WTC11 (cell line): ENCODE measurements at places on chromosomes 16 and 17.

GRCh38 chr16:87762620-87763019, 3.2 kb downstream of the KLHDC4 start:
- DNase-seq = no peak

GRCh38 chr17:63838631-63839171, 3.8 kb downstream of the SMARCD2 start:
- DNase-seq = peak; percentile 33

GRCh38 chr17:4142107-4142900, 526 bp downstream of the ZZEF1 start:
- peak; percentile 37 for DNase-seq

- DNase-seq = no peak
Observed at GRCh38 chr16:57609541-57610401, 18.7 kb upstream of the ADGRG1 start.

DNA sequence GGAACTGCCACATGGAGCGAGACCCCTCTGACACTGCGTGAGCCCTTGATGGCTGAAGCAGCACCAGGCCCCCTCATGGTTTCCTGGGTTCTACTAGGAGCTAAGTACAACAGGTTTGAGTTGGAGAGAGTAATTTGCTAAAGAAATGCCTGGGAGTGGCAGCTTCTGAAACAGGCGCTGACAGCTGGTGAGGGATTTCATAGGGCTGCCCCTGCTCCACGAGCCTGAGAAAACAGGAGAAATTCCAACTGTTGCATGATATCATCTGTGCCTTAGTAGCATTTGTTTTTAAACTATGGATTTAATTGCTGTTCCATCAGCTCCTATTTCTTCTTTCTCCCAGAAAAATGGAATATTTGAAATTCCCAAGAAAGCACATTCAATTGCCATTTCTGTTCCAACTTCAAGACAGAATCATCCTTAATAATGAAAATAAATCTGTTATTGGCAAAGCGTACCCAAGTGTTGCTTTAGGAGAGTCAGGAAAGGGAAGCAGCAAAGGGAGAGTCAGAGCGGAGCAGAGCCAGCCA, 78.8 kb upstream of the ANKFN1 start:
- no peak for DNase-seq

DNA sequence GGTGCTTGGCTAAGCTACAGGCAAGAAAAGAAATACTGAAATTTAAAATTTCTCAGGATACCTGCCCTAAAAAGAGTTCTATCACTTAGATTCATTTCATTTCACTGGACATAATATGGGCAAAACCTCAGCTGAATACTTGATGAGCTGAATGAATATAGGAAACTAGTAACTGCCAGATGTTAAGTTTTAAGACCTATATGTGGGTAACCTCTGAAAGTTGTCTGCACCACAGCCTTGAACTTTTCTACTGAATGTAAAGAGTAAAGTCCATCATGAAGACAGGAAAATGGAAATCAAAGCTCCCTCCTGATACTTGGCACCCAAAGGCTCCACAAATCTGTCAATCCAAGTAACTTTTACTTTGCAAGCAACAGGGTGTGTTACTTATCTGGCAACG, 50.8 kb downstream of the HIC1 start:
- no peak for DNase-seq

DNA sequence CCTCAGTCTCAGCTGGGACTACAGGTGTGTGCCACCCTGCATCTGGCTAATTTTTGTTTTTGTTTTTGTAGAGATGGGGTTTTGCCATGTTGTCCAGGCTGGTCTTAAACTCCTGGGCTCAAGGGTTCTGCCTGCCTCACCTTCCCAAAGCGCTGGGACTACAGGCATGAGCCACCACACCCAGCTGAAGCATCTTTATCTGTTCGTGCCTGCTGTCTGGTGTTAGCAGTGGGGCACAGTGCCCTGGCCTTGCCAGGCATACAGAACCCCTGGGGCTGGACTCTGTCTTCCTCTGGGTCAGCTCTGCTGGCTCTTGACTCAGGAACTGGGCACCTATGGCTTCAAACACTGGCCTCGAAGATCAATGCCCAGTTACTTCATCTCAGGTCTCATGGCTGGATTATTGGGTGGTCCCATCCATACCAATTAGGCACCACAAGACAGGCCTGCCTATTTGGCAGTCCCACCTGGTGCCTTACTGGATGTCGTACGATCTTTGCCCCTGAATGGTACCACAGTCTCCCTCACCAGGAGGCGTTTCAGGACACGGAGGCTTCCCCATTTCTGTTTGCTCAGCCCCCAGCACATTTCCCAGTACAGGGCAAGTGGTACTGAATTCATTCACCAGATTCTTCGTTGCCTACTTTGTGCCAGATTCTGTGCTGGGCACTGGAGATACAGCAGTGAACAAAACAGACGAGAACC, 99.3 kb downstream of the RAB11FIP4 start:
- no peak for DNase-seq

- no peak for DNase-seq
Observed at GRCh38 chr16:58124601-58124915, 4.6 kb downstream of the CFAP20 start.

DNA sequence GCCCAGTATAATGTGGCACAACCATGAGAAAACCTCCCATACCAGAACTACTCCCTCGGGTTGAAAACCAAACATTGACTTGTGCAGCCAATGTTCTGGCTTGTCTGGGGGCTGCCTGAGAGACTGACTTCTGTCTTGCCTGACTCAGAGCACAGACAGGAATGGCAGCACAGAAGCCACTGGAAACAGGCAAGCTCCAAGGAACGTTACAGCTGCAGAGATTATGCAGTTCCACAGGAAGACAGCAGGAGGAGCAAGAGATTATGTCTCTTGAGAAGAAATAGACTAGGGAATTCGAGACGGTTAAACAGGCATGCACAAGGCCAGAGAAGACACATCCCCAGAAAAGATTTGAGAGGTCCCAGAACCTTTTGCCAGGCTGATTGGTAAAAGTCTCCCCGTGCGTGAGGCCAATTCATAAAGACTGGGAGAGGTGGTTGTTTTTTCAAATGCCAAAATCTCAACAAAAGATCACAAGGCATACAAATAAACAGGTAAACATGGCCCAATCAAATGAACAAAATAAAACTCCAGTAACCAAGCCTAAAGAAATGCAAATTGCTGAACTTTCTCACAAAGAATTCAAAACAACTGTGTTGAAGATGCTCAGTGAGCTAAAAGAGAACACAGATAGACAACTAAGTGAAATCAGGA, 90.6 kb upstream of the CDH5 start:
- DNase-seq = peak; percentile 69

- DNase-seq = no peak
Observed at GRCh38 chr16:73069581-73070262, 21.8 kb upstream of the ZFHX3 start.

GRCh38 chr17:72614871-72615626, 477.4 kb downstream of the SLC39A11 start:
- peak; percentile 29 for DNase-seq

DNA sequence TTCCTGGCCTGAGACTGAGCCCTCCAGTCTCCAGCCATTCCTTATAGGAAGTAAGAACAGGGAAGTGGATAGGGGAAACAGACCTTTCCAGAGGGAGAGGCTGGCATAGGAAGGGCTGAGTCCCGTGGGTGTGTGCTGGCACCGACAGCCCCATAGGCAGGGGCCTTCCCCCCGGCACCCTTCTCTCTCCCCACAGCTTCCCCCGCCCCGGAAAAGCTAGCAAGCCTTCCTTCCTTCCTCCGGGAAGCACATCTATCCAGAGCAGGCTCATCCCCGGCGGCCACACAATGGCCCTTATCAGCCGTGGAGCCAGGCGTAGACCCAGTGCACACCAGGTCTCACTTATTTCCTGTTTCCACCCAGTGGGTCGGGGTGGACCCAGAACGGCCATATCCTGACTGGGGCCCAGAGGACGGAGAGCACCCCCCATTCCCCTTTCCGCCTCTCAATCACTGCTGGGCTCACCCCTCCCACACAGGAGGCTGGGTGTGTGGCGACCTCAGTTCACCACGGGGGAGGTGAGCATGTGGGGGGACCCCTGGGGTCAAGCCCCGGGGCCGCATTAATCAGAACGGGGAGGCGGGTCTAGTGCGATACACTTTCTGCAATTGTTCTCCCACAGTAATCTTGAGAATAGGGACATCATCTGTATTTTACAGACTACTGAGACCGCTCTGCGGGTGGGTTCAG, 950 bp upstream of the MYO1C start:
- no peak for DNase-seq

GRCh38 chr16:84504420-84505248, at the start of gene MEAK7:
MEAK7 (minus strand) TSS chr16:84504659; CDS start chr16:84498086, 6,573 bp downstream.
- peak; percentile 99 for DNase-seq

DNA sequence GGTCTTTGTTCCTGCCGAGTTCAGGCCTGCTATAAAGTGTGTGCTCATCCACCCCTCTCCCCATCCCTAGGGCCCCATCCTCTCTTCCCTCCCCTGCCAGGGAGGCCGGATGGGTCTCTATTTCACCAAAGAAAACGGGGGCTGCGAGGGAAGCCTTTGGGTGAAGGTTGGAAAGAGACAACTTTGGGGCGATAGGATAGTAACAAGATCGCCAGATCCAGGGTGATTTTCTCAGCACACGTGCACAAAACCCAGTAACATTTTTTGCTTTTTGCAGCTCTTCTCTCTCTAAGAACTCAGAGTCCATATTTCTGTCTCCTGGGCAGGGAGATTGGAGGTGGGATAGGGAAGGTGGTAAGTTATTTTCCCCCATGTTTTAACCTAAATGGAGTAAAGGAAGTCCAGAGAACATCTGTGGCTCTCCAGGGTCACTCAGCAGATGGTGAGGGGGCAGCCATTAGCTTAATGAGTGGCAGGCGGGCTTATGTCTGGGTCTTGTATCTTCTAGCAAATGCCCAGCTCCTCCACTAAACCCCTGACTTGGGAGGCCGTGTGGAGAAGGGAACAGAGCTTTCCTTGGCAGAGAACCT, 6.9 kb downstream of the CCR7 start:
- no peak for DNase-seq

GRCh38 chr17:69065113-69065512, 4.4 kb upstream of the ABCA9 start:
- DNase-seq = no peak

GRCh38 chr17:75693500-75694481, 26.7 kb downstream of the SAP30BP start:
- DNase-seq = peak; percentile 24

GRCh38 chr16:83963277-83964119, 4.5 kb upstream of the NECAB2 start:
- DNase-seq = no peak

DNA sequence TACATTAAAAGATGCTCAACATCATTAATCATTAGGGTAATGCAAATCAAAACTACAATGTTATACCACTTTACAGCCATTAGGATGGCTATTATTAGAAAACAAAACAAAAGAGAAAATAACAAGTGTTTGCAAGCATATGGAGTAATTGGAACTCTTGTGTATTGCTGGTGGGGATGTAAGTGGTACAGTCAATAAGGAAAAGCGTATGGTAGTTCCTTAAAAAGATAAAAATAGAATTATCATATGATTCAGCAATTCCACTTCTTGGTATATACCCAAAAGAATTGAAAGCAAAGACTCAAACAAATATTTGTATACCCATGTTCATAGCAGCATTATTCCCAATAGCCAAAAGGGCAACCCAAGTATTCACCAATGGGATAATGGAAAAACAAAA, 1.4 kb upstream of the CAPNS2 start:
- no peak for DNase-seq

- DNase-seq = no peak
Observed at GRCh38 chr17:17381446-17382064, 78.4 kb downstream of the NT5M start.

- DNase-seq = no peak
Observed at GRCh38 chr17:35790841-35791240, 4.6 kb downstream of the MMP28 start.

- peak; percentile 83 for DNase-seq
Observed at GRCh38 chr16:49484451-49484849, 110.8 kb downstream of the C16orf78 start.

- DNase-seq = no peak
Observed at GRCh38 chr17:6498901-6499540, 54.8 kb downstream of the PIMREG start.

DNA sequence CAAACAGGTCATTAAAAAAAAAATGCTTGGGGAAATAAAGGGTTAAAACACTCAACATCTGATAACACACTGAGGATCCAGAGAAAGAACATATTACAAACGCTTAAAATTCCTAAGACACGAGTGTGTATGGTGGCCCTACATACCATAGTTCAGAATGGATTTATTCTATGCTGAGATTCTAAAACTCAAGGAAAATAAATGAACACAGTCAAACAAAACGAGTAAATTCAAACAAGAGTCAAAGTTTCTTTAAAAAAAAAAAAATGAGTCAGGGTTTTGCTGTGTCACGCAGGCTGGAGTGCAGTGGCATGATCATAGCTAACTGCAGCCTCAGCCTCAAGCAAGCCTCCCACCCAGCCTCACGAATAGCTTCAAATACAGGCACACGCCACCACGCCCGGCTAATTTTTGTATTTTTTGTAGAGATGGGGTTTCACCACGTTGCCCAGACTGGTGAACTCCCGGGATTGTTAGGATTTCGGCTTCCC, 17.4 kb downstream of the CRK start:
- DNase-seq = no peak

DNA sequence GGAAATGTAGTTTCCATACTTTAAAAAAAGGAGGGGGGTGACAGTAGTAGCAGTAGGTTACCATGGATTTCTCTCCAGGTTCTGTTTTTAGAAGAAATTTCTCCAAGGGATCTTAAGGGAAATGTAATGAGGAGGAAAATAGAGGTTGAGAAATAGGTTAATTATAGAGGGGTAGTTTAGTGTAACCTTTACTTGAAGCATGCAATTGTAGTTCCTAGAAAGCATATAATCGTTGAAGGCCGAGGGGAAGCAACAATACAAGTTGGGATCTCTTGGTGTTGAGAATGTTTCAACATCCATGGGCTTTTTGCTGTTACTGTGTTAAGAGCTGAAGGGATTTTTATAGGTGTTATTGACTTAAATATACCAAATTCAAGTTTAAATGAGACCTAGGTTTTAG, 25.1 kb downstream of the TNRC6A start:
- no peak for DNase-seq

DNA sequence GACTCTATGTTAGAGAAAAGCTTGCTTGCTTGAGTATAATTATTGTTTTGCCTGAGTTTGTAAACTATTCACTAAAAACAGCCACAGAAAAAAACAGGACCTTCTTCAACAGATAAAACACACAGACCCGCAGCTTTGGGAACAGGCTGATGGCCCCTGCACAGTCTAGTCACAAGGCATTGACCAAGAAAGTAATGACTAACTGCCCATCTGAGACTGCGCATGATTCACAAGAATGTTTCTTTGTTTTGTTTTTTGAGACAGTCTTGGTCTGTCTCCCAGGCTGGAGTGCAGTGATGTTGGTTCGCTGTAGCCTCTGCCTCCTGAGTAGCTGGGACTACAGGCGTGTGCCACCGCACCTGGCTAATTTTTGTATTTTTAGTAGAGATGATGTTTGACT, 2.8 kb upstream of the ZKSCAN2 start:
- DNase-seq = no peak
